ENCODE measurements at places on chromosomes 5 and 9.

DNA sequence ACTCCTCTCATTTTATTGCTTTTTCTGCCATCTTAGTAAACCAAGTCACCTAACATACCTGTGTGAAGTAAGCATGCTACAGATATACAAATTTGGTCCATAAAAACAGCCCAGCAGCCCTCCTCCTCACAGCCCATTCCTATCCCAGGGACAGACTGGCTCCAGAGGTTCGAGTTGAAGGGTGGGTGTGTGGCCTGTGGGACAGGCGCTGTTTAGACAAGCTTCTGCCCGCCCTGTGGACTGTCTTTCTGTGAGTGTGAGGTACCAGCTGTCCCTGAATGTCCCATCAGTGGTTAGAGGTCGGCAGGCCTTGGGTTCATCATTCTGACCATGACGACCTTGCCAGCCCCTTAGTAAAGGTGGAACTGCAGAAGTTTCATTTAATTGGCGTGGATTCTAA, 82.0 kb downstream of the WNK2 start:
- DNase-seq, result no peak

GRCh38 chr5:81895307-81895706, 76.5 kb upstream of the ATG10 start:
- DNase-seq, result no peak

DNA sequence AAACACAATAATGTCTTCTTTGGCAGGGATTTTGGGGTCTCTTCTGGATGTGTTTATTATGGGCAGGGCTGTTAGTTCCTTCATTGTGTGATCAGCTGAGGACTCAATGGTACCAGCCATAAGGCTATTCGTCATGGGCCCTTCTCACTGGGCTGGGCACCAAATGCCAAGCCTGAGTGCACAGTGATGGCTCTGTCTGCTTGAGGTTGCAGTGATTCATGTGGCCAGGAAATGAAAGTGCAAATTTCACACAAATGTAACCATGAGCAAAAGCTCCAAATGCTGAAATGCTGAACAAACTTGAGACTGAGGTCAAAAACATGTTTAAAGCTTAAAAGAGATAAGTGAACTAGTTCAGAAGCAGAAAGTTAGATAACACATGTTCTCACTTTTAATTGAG, 191.0 kb downstream of the TARS1 start:
- DNase-seq, result peak; percentile 25

- no peak for DNase-seq
These were observed 18.4 kb upstream of the ZNF474 start for GRCh38 chr5:122110987-122111386.

GRCh38 chr9:133202688-133203453, 6.2 kb downstream of the OBP2B start:
- no peak for DNase-seq
